ENCODE measurements at places on chromosomes 3 and 15.

- no peaks in the 10 kb centered on the region for H3K4me1 ChIP-seq
- H3K27me3 ChIP-seq, result peaks cover 13% of the 10 kb centered on the region
- no peak overlapping the region for H3K27ac ChIP-seq
Observed at GRCh38 chr3:72245183-72245811, 460.3 kb upstream of the PROK2 start.

- H3K4me3 ChIP-seq, result no peak overlapping the region
- H3K27ac ChIP-seq, result no peak overlapping the region
- H3K27me3 ChIP-seq, result peaks cover 55% of the 10 kb centered on the region
Observed at GRCh38 chr15:101038327-101039003, 119.3 kb downstream of the LRRK1 start.

DNA sequence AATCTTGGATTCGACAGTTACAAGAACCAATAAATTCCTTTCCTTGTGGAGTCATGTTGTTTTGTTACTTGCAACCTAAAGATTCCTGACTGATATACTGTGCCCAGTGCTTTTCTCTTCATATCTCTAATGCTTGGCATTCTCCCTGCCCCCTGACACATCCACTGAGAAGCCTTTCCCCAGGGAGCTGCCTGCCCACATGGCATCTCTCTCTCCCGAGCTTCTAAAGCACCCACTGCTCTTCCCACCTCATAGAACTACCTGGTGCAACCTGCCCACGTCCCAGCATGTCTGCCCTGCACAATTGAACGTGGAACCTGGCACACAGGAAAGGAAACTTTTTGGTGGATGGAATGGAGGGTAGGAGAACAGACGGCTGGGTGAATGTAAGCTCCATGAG lies 6.8 kb downstream of the CYP8B1 start:
- H3K4me1 ChIP-seq, result peaks cover 1% of the 10 kb centered on the region
- H3K27me3 ChIP-seq, result peaks cover 3% of the 10 kb centered on the region
- no peak for DNase-seq
- H3K27ac ChIP-seq, result no peak overlapping the region

DNA sequence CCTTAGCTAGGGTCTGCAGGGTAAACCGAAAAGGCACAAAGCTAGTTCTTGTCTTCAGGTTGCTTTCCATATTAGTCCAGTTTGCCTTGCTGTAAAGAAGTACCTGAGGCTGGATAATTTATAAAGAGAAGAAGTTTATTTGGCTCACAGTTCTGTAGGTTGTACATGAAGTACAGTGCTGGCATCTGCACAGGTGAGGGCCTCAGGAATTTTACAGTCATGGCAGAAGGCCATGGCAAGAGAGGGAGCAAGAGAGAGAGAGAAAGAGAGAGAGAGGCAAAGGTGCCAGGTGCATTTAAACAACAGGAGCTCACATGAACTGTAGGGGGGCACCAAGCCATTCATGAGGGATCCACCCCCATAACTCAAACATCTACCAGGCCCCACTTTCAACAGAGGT lies 26.9 kb downstream of the TRIM42 start:
- no peak for DNase-seq
- H3K27ac ChIP-seq, result no peak overlapping the region
- no peaks in the 10 kb centered on the region for H3K36me3 ChIP-seq
- no peak overlapping the region for H3K4me3 ChIP-seq
- H3K27me3 ChIP-seq, result peaks cover 12% of the 10 kb centered on the region

GRCh38 chr3:61729038-61729634 lies 167.8 kb downstream of the PTPRG start:
- H3K27ac ChIP-seq, result no peak overlapping the region
- H3K4me1 ChIP-seq, result no peaks in the 10 kb centered on the region
- H3K27me3 ChIP-seq, result no peaks in the 10 kb centered on the region
- H3K36me3 ChIP-seq, result no peaks in the 10 kb centered on the region

DNA sequence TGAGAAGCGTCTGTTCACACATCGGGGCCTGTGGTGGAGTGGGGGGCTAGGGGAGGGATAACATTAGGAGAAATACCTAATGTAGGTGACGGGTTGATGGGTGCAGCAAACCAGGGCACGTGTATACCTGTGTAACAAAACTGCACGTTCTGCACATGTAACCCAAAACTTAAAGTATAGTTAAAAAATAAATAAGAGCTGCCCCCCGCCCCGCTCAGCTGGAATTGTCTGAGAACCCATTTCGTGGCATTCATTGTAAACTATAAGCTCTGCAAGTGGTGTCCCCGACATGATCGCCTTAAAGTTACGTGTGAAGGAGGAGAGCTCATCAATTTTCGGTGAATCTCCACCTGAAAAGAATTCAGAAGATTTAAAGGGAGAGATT lies 7.3 kb upstream of the LIPH start:
- H3K27ac ChIP-seq, result no peak overlapping the region
- no peak for DNase-seq
- H3K4me1 ChIP-seq, result peaks cover 5% of the 10 kb centered on the region
- no peak overlapping the region for H3K4me3 ChIP-seq
- no peaks in the 10 kb centered on the region for H3K27me3 ChIP-seq

DNA sequence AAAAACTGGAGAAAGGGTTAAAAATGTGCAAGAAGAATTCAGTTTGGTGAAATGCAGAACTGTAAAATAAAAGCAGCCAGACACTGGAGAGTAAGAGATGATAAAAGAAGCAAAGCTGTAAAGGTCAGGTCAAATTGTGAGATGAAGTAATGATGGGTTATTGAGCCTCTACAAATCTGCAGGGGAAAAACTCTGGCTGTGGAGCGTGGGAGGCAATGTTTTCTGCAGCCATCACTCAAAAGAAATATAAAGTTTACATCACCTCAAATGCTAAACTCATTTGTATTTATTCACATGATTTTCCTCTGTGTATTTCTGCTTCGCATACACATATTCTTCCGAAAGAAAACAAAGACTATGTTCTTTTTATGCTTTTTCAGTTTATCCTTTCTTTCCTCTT lies 158.8 kb upstream of the GPR149 start:
- H3K4me3 ChIP-seq, result no peak overlapping the region
- H3K27me3 ChIP-seq, result no peaks in the 10 kb centered on the region
- no peaks in the 10 kb centered on the region for H3K4me1 ChIP-seq
- DNase-seq, result no peak
- no peak overlapping the region for H3K27ac ChIP-seq
- no peaks in the 10 kb centered on the region for H3K36me3 ChIP-seq

GRCh38 chr3:4571690-4572334 lies 78.7 kb downstream of the ITPR1 start:
- no peaks in the 10 kb centered on the region for H3K27me3 ChIP-seq
- DNase-seq, result no peak
- H3K4me3 ChIP-seq, result no peak overlapping the region
- H3K4me1 ChIP-seq, result peaks cover 12% of the 10 kb centered on the region
- peaks cover 3% of the 10 kb centered on the region for H3K36me3 ChIP-seq

- H3K4me1 ChIP-seq, result no peaks in the 10 kb centered on the region
- peaks cover 22% of the 10 kb centered on the region for H3K27me3 ChIP-seq
- DNase-seq, result no peak
- H3K27ac ChIP-seq, result no peak overlapping the region
- H3K36me3 ChIP-seq, result no peaks in the 10 kb centered on the region
Observed at GRCh38 chr3:30181178-30181465, 425.3 kb upstream of the TGFBR2 start.

- H3K4me3 ChIP-seq, result no peak overlapping the region
- no peaks in the 10 kb centered on the region for H3K4me1 ChIP-seq
- peaks cover 26% of the 10 kb centered on the region for H3K27me3 ChIP-seq
- H3K27ac ChIP-seq, result no peak overlapping the region
- no peaks in the 10 kb centered on the region for H3K36me3 ChIP-seq
- DNase-seq, result no peak
Observed at GRCh38 chr15:101043911-101044624, 124.9 kb downstream of the LRRK1 start.

Data from activated T-helper 2 cell treated with anti-CD3 and anti-CD28 coated beads, Interferon-gamma antibody, Interleukin-2, Interleukin-4, amounts not matched to agents 10 μg/mL and 5 μg/mL and 100 μg/mL, durations not matched to agents 14 hours and 24 hours and 36 hours (primary cell).